ENCODE measurements at places on chromosomes 3 and 15.

GRCh38 chr15:99124641-99125040 is 19.8 kb downstream of the SYNM start:
- DNase-seq: no peak

DNA sequence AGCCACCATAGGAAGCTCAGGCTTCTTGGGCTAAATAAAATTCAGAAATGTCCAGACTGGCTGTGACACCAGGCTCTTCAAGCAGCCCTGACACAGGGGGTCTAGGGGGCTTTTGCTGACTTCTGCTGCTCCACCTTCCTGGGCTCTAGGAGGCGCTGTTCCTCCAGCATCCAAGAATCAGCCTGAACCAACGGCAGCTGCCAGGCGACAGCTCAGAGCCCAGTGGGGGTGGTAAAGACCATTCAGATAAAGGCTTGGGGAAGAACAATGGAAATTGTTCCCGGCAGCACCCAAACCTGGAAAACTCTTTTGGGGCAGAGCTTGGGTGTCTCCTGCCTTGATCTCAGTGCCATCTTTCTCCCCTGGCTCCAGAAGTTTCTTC is 21.6 kb upstream of the PSTPIP1 start:
- DNase-seq: peak; percentile 74

DNA sequence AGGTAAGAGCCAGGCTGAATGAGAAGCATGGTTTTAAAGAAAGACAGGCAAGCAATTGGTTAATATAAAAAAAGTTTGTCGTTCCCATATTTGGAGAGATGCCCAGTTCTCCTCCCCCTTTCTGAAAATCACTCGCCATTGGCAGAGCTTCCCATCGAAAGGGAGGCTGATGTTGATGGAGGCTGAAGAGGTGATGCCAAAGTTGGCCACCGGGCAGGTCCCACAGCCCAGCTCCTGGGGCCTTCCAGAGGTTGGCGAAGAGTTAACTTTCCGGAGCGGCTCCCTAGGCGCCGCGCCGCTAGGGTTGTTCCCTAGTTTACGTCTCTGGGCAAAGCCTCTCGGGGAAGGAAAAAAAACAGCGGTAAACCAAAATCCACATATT is 793 bp downstream of the PCOLCE2 start:
- no peak for DNase-seq

- no peak for DNase-seq
These were observed 29.8 kb downstream of the NGRN start for GRCh38 chr15:90295270-90295648.

GRCh38 chr15:62517541-62517940 is 352.5 kb upstream of the C2CD4B start:
- no peak for DNase-seq
